ENCODE measurements at places on chromosomes 11 and 22.

- DNase-seq: no peak
Observed at GRCh38 chr11:110196241-110196754, 100.1 kb downstream of the RDX start.

GRCh38 chr22:17370026-17370765, 936 bp downstream of the CECR2 start:
- DNase-seq: no peak

DNA sequence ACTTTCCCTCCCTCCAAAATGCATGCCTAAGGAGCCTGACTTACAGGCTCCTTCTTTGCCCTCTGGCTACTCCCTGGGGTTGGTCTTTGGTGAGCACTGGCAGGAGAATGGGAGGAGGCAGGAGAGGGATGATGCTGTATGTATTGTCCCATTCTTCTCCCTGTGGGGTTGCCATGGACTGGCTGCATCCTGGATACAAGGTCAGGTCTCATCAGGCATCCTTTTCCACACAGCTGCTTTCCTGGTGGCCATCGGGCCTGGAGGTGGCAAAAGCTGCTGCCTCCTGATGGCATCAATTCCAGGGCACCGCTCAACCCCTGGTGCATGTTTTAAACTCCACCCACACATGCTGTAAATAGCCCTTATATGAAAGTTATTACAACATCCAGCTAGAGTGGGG, 257.2 kb downstream of the ETS1 start:
- DNase-seq: no peak

DNA sequence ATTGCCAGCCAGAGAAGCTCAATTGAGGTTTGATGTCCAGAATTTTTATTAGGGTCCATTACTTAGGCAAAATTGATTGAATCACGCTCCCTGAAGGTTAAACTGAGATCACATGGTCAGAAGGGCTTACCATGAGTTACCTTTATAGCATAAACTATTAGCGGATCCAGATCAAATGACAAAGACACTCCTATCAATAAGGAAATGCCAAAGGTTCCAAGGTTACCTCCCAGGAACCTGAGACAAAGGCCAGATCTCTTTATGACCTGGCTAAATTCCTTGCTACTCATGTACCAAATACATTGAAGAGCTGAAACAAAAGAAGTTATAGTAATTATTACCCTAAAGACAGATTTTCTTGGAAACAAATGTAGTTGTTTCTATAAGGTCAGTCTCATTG, 27.8 kb upstream of the ANO5 start:
- DNase-seq: no peak

- DNase-seq: no peak
Observed at GRCh38 chr11:11876458-11876857, 34.7 kb downstream of the USP47 start.

DNA sequence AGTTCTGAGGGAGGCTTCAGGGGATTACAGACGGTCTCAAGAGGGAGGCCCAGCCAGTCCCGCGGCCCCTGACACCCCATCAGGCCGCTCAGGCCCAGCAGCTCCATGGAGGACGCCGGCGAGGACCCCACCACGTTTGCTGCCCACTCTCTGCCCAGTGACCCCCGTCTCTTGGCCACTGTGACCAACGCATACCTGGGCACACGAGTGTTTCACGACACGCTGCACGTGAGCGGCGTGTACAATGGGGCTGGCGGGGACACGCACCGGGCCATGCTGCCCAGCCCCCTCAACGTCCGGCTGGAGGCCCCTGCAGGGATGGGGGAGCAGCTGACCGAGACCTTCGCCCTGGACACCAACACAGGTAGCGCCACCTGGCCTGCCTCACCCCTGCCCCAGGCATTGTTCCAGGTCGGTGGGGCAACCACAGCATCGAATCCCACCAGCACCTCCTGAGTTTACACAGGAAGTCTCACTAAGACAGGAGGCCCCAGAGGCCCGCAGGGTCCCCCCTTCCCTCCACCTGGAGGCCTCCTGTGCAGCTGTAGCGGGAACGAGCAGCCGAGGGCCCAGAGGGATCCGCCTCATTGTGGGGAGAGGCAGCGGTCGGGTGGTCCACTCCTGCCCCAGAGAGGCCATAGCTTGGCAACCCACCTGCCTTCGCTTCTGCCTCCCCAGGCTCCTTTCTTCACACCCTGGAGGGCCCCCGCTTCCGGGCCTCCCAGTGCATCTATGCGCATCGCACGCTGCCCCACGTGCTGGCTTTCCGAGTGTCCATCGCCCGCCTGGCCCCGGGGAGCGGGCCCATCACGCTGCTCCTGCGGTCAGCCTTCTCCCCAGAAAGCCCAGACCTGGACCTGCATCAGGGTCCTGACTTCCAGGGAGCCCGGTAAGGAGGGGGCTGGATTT, 1.0 kb downstream of the PGGHG start:
- DNase-seq: no peak

- DNase-seq: no peak
Observed at GRCh38 chr11:74701351-74701750, 29.9 kb downstream of the CHRDL2 start.

GRCh38 chr11:84564180-84564866, 1062.8 kb downstream of the DLG2 start:
- DNase-seq: no peak

DNA sequence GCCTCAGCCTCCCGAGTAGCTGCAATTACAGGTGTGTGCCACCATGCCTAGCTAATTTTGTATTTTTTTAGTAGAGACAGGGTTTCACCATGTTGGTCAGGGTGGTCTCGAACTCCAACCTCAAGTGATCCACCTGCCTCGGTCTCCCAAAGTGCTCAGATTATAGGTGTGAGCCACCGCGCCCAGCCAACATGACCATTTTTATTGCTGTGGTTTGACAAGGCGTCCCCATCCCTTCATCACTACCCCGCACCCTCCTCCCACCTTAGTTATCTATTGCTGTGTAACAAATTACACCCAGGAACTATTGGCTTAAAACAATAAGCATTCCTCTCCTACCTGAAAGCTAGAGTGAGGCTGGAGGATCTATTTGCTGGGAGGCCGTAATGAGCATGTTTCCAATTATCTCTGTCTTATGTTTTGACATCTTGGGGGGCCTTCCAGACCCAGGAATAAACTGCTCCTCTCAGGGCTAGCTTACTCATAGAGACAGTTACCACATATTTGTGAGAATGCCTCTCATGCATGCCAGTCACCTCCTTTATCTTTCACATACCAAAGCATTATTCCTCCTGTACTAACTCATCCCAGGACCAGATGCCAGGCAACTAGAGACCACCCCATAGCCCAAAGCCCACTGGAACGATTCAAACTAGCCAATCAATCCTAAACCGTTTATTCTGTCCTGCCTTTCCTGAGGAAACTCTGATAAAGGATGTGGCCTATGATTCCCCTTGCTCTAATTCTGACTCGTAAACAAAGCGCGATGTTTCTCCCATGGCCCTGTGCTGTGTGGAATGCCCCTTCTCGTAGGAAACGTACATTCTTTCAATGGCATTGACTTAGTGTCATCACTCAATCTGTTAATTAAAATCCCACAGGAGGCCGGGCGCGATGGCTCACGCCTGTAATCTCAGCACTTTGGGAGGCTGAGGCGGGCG, 19.4 kb downstream of the SNU13 start:
- no peak for DNase-seq

DNA sequence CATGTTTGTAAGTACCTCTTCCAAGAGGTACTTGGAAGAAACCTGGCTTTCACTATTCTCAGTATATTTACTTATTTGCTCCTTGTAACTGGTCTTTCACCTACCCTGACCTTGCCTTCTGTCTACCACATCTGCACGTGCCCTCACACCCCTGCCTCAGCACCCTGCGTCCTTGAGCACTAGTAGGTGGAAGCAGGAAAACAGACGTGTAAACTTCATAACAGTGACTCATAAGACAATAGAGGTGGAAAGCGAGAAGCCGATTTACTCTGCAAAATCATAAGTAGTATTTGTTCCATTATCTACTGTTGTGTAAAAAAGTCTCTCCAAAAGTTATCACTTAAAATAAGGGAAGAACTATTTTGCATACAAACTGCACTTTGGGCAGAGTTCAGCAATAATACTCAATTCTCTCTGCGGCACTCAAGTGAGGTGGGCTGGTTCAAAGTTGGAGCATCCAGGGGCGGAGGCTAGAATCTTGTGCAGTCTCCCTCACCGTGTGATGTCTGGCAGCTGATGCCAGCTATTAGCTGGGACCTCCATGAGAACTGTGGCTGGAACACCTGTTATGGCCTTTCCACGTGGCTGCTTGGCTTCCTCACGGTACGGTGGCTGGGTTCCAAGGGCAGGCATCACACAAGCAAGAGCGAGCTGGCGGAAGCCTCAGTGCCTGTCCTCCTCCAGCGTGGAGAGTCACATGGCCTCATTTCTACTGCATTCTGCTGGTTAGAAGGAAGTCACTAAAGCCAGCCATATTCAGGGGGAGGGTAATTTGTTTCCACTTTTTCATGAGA, 30.4 kb downstream of the PACS1 start:
- peak; percentile 18 for DNase-seq

DNA sequence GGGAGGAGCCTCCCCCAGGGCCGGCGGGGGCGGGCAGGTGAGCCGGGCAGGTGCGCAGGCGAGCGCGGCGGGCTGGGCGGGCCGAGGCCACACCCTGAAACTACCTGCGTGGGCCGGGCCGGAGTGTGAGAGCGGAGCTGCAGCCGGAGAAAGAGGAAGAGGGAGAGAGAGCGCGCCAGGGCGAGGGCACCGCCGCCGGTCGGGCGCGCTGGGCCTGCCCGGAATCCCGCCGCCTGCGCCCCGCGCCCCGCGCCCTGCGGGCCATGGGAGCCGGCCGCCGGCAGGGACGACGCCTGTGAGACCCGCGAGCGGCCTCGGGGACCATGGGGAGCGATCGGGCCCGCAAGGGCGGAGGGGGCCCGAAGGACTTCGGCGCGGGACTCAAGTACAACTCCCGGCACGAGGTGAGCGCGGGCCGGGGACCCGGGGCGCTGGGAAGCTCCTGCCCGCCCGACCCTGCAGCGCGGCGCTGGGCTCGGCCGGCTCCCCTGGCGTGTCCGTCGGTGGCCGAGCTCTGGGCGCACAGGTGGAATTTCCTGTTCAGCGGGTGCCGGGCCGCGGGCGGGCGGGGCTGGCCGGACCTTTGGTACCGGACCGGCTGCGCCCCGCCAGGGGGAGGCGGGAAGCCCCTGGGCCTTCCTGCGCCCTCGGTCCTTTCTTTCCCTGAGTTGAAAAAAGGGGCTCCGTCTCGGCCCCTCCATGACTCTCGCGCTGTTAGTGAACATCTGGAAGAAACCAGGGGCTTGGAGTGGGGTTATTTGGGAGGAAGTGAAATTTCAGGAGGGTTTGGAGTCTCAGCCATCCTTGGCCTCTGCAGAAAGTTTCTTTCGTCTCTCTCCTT, at the start of gene ST14:
Gene ST14, plus strand, starts transcription at position 126 of the 841 bp plus-strand sequence. Its CDS starts 198 bp downstream, at position 324.
- DNase-seq: no peak

GRCh38 chr11:72635309-72635915, 38.8 kb downstream of the PDE2A start:
- no peak for DNase-seq

DNA sequence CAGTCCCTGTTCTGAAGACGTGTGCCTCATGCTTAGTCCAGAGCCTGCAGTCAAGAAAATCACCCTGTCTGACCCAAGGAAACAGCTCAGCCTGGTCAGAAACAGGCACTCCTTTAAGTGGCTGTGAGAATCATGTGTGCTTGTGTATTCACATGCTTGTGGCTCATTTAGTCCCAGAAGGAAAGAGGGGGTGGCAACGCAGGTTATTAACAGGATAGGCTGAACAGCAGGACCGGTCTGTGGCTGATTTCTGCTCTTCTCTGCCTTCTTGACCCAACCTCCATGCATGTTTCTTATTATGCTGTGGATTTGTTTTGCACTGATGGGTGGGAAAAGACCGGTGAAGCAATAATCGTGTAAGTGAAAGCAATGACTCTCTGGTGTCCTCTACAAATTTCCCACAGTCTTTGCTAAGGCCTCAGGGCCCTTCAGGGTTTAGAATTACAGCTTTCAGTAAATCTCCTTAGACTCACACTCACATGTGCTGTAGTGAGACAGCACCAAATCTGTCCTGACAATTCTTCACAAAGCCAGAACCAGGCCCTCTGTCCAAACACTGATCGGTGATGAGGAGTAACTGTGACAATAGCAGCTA, 288.1 kb downstream of the ETS1 start:
- DNase-seq: no peak

DNA sequence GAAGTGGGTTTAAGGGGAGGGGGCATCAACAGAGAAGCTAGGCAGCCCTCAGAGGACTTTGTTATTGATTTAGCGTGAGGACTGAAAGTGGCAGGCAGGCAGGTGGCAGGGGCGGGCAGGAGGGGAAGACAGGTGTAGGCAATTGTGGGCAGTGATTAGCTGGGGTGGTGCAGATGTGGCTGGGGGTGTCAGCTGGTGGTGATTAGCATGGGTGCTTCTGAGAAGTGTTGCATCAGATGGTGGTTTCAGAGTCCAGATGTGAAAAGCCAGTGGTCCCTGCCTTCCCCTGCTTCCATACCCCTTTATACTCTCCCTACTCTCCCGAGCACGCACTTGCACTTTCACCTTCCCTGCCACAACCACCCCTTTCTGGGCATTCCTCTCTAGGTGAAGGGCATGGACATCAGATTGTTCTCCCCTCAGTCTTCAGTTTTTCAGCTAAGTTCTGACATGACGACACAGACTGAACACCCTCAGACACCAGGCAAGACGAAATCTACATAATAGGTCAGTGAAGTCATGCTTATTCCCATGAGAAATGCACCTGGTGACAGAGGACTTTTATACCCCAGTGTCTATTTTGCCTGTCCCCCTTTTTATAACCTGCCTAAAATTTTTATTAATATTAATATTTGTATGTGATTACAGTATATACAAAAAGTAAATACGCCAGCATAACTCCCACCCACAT, 435.7 kb upstream of the CADM1 start:
- no peak for DNase-seq

GRCh38 chr11:9708544-9708943, 44.7 kb downstream of the SWAP70 start:
- no peak for DNase-seq

DNA sequence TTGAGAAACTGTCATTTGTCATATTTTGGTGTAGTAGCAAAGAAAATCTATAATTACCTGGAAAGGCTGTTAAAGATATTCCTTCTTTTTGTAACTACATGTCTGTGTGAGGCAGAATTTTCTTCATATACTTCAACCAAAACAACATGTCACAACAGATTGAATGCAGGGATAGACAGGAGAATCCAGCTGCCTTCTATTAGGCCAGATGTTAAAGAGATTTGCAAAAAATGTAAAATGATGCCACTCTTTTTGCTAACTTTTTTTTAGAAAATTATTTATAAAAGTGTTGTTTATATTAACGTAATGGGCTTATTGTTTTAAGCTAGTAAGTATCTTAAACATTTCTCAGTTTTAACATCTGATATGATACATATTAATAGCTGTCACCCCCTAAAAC, 12.7 kb downstream of the DGKZ start:
- no peak for DNase-seq

DNA sequence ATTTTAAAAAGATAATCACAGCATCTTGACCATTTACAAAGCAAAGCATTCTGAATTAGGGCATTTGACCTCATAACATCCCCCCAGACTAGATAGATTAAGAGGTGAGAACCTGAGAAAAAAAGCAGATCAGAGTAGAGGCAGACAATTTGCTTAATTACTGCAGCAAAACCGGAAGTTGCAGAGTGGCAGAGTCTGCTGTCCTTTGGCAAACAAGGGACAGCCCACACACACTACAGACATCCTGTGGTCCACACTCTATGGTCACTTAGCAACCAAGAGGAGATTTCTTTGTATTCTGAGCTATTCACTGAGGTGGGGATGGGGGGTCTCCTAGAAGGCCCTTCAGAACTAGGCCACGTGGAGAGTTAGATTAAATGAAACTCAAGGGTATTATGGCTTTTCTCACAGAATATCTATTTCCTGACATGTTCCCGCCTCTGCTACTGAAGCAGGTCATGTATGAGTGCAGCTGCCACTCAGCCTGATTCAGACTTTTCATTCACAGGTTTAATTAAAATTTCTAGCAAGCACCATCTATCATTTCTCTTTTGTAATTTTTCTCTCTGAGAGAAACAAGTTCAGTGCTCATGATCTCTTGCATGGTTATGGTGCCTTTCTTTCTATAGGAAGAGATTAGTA, 48.5 kb downstream of the SVIP start:
- no peak for DNase-seq

Data from stimulated activated CD4-positive, alpha-beta T cell treated with anti-CD3 and anti-CD28 coated beads, Interleukin-1b, Interleukin-23, amount 100 ng/mL, for 1 hour (primary cell).